ENCODE measurements at places on chromosomes 1 and 21.

GRCh38 chr1:67004176-67004575, 49.8 kb downstream of the SLC35D1 start:
- no peak for DNase-seq

GRCh38 chr1:153777648-153778047, 2.4 kb downstream of the SLC27A3 start:
- no peak for DNase-seq

- no peak for DNase-seq
Observed at GRCh38 chr21:18228060-18228739, 16.4 kb upstream of the CHODL start.

DNA sequence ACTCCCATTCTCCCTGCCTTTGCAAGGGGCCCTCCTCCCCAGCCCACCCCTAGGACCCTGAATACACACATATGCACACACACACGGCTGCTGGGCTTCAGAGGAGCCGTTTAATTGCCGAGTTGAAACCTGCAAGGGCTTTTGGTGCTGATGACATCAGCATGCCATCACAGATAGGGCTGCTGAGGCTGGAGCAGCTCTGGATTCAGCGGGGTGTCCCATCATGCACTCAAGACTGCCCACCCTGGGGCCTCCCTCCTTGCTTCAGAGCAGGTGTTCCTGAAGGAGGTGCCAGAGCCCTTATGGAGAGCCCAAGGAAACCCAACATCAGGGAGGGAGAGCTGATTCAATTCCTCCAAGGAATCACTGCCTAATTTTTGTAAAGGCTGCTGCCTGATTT, 5.7 kb downstream of the SYT2 start:
- no peak for DNase-seq

GRCh38 chr1:234565132-234565531, 44.8 kb downstream of the IRF2BP2 start:
- no peak for DNase-seq

GRCh38 chr1:53315046-53315445, 12.8 kb downstream of the LRP8 start:
- DNase-seq, result no peak

GRCh38 chr1:17798011-17798410, 42.9 kb downstream of the ACTL8 start:
- no peak for DNase-seq

DNA sequence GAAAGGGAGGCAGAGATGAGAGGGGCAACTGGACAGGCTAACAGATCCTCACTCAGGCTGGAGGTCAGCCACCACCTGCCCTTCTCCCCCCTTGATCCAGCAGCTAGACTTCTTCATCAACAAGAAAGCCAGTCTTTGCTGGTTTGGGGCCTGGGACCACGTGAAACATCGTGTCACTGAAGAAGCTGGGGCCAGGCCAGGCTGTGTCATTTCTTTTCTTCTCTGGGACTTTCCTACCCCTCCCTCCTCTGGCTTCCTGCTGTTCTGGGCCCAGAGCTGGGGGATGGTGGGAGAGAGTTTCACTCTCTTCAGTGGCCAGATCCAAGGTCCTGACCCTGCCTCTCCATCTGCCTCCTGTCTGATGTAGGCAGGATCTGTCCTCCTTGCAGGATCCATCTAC, 18.1 kb upstream of the SLC26A9 start:
- no peak for DNase-seq

DNA sequence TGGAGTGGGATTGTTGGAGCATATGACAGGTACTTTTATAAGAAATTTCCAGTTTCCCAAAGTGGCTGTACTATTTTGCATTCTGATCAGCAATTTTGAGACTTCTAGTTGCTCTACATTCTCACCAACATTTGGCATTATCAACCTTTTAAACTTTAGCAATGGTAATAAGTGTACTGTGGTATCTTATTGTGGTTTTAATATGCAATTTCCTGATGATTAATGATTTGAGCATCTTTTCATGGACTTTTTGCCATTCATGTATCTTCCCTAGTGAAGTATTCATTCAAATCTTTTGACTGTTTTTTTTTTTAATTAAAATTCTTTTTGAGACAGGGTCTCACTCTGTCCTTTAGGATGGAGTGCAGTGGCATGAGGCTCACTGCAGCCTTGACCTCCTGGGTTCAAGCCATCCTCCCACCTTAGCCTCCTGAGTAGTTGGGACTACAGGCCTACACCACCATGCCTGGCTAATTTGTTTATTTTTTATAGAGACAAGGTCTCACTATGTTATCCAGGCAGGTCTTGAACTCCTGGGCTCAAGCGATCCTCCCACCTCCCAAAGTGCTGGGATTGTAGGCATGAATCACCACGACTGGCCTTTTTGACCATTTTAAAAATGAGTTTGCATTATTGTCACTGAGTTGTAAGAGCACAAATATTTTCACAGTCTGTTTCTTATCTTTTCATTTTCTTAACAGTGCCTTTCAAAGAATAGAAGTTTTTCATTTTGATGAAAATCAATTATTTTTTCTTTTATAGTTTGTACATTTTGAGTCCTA, 7.8 kb upstream of the SLC6A9 start:
- no peak for DNase-seq

DNA sequence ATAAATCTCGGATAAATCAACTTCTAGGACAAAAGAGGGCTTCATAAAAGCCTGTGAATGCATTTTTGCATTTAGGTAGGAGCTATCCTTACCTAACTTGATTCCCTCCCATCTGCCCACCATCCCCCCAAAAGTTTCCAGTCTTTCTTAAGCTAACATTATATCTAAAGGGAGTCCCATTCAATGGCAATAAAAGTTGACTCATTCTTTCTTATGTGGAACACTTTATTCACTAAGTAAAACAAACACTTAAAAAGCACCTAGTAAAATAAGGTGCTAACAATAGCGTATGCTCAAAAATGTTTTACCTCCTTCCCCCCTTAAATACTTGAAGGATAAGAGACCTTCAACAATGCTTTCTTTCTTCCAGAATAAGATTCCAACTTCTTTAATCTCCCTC, 83.8 kb downstream of the GON4L start:
- DNase-seq, result no peak

- DNase-seq, result no peak
Observed at GRCh38 chr1:210655511-210655910, 326.8 kb downstream of the HHAT start.

DNA sequence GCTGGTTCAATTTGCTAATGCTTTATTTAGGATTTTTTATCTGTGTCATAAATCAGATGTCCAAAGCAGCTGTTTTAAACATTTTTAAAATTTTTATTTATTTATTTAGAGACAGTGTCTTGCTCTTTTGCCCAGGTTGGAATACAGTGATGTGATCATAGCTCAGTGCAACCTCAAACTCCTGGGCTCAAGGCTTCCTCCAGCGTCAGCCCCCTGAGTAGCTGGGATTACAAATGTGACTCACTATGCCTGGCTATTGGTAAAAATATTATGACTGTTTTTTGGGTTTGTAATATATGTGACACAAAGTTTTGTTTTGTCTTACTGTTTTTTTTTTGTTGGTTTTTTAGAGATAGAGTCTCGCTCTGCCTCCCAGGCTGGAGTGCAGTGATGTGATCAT, 11.8 kb downstream of the ZBED6 start:
- no peak for DNase-seq

DNA sequence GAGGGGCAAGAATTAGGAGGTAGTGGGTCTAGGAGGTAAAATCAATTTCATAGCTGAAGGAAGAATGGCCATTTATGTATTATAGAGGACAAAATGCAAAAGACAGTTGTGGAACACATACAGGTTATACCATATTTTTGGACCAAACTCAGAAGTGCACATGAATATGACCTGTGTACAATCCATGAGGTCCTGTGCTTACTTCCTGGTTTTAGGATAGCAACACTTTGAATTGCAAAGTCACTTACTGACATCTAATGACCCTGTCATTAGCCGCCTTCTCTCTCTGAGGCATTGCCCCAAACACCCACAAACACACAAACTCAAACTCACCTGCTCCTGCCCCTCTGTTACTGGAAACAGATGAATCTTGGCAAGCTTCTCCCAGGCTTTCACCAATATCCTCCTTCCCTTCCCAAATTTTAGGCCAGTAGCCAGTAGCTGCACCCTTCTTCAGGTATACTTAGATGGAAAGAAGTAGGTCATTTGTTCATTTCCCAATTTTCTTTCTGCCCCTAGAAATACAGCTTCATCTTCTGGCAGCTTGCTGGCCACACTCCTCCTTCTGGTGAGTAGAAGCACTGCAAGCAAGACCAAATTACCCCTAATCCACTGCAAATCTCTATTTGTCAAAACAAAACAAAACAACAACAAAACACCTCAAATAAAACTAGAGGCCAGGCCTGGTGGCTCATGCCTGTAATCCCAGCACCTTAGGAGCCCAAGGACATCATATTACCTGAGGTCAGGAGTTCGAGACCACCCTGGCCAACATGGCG, 13.7 kb upstream of the RPL5 start:
- peak; percentile 48 for DNase-seq

- no peak for DNase-seq
Observed at GRCh38 chr21:36929622-36930021, 36.8 kb downstream of the HLCS start.

DNA sequence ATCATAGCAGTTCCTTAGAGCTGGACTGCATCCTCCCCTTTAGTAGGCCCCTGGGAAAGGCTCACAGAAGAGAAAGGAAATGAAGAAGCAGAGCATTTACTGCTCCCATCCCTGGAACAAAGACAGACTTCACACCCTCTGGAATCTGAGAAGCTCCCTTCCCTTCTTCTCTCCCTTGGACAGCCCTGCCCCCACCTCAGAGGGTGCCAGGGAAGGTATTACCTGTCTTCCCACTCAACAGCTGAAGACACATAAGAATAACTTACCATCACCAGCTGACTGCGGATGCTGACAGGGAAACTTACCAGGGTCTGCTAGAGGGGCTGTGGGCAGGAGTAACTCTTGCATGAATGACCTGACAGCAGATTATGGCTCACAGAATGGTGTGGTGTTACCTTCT, 14.1 kb upstream of the FAAH start:
- DNase-seq, result no peak

DNA sequence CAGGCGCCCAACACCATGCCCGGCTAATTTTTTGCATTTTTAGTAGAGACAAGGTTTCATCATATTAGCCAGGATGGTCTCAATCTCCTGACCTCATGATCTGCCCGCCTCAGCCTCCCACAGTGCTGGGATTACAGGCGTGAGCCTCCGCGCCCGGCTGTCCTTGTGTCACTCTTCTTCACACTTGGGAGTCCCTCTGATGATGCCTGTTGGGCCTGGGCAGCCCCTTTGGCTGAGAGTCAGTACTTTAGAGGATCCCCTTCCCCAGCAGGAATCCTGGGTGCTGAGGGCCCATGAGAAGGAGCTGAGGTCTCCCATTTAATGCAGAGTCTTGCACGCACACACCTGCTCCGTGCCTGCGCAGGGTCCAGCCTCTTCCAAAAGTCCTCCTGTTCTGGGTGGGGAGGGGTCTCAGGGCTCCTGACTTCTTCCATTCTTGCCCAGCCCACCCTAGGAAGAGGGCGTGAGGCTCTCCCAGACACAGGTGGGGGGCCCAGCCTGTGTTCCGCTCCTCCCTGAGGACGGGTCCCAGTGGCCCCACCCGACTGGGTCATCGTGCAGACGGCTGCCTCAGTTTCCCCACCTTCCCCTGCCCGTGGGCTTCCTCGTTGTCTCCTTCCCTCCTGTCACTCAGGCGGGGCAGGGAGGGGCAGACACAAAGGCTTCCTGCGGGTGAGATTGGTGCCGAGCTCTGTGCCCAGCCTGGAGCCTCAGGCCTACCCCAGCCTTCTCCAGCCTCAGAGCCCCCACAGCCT, 3.9 kb downstream of the TTLL10 start:
- DNase-seq, result peak; percentile 41

DNA sequence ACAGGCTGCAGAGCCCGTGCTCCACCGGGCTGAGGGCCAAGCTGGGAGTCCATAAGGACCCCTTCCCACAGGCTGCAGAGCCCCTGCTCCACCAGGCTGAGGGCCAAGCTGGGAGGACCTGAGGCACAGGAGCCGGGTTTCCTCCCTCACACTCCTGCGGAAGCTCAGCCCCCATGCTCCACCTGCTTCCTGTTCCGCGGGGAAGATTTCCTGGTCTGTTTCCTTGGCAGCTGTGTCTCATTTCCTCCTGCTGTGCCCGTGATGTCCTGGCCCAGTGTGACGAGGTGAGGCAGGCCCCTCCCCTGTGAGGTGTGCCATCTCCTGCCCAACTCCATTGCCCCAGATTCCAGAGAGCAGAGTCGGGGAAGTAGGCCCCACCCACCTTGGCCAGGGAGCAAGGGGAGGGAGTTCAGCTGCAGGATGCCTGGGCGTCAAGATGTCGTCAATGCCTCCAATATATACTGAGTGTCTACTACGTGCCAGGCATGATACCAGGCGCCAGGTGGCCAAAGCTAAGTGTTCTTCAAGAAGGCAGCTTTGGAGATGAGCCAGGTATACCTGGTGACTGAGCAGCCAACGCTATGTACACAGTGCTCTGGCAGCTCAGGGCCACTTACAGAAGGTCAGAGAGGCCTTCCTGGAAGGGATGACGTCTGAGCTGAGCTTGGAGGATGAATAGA, 58.8 kb downstream of the NAV1 start:
- DNase-seq, result peak; percentile 91

- DNase-seq, result no peak
Observed at GRCh38 chr1:229253151-229253974, 17.5 kb upstream of the RAB4A start.

DNA sequence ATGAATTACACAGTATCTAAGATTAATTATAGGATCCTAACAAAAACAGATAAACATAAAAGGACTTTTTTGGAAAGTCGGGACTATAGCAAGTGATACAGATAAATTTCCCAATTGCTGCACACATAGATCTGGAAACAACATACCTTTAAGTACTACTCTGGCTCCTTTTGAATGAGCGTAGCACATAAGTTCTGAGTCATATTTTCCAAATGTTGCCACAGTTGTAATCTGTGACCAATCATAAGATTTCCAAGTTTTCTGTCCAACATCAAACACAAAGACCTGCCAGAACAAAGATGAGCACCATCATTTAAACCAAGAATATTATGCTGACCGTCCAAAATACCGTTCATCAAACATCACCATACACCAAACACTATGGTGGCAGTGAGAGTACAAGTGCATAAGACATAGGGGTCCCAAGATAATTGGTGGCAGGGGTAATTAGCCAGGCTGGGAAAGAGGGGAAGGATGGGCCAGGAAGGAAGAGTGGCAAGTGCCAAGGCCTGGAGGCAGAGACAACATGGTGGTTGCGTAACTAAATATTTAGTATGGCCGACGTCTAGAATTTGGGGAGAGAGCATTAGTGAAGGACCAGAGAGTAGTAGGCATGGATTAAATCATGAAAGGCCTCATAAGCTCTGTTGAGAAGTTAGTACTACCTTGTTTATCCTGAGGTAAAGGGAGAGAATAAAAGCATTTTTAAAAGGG, 3.6 kb downstream of the CTBS start:
- DNase-seq, result no peak

GRCh38 chr1:235996048-235996785, 68.7 kb downstream of the NID1 start:
- DNase-seq, result no peak

- no peak for DNase-seq
Observed at GRCh38 chr1:58874757-58875755, 91.2 kb upstream of the JUN start.

- DNase-seq, result peak; percentile 51
Observed at GRCh38 chr1:190475421-190476141, 2.1 kb downstream of the BRINP3 start.

DNA sequence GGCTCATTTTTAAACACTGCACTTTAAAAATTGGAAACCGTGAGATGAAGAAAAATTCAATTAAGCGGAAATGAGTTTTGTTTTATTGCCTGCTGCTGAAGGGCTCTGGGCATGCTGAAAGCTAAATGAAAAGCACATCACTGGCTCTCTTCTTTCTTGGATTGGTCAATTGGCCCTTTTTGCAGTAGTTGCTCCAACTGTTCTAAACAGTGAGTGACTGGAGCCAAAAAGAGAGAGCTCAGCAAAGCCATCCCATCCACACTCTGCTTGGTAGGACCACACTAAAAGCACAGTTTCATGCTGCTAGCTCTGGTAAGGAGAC, 48.1 kb downstream of the LHX4 start:
- DNase-seq, result no peak

Data from mucosa of descending colon (tissue), 3 donors.